Endothelial cell of umbilical vein (primary cell): ENCODE measurements at places on chromosomes 11 and 22. TPM values are rescaled to one million over a fixed set of nuclear protein-coding genes. Genes with fewer than 3 reads are reported as not detected.

Gene CCDC87
- 0.22 and 0.28 TPM in 2 replicates for total RNA-seq

Gene TESMIN
- total RNA-seq: 3.1 and 6.1 TPM in 2 replicates

Gene CHID1
- total RNA-seq: 86.2 and 89.8 TPM in 2 replicates

Gene MOGAT2
- not detected in 2 replicates for total RNA-seq

Gene APOL2
- 37.6 and 41.9 TPM in 2 replicates for total RNA-seq

Gene DDI1
- not detected in 2 replicates for total RNA-seq

Gene ANKRD42
- total RNA-seq: 6.6 and 7.6 TPM in 2 replicates

Gene DEFB131B
- total RNA-seq: not detected in 2 replicates

Gene SCN4B
- total RNA-seq: 0.13 and 0.23 TPM in 2 replicates

Gene OR8G5
- total RNA-seq: not detected in 2 replicates

Gene NELL1
- not detected in 2 replicates for total RNA-seq

Gene RAPSN
- 1.6 TPM in 2 replicates for total RNA-seq
